ENCODE measurements at places on chromosomes 12 and 14.

DNA sequence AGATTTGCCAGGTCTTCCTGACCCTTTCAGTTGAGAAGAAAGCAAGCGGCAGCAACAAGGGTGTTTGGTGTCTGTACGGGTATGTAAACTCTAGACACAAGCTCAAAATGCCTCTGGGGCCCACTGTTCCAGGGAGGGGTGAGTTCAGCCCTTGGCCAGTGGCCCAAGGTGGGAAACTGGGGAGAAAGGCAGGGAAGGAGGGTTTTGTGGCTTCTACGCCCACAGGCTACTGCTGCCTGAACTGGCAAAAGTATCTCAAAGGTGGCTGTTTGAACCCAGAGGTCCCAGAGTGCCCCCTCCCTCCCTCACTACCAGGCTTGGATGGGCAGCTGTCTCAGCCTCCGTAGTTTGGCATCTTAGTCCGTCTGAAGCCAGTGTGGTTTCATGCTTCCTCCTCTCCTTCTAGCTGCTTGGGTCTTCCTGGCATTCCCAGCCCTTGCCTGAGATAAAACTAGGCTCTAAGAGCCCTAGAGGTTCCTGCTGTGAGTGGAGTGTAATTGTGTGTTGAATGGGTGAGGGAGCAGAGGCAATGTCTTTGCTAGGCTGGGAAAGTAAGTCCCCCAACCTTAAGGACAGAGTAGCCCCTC lies 5.5 kb downstream of the HOXC5 start:
- H3K27me3 ChIP-seq = peaks cover 30% of the 10 kb centered on the region
- DNase-seq = no peak
- H3K4me1 ChIP-seq = peaks cover 2% of the 10 kb centered on the region
- H3K36me3 ChIP-seq = no peaks in the 10 kb centered on the region
- H3K27ac ChIP-seq = no peak overlapping the region

- H3K4me1 ChIP-seq = no peaks in the 10 kb centered on the region
- no peak overlapping the region for H3K4me3 ChIP-seq
- H3K27me3 ChIP-seq = no peaks in the 10 kb centered on the region
- H3K36me3 ChIP-seq = no peaks in the 10 kb centered on the region
Measured at GRCh38 chr14:98169170-98169587, 1102.8 kb downstream of the BCL11B start.

DNA sequence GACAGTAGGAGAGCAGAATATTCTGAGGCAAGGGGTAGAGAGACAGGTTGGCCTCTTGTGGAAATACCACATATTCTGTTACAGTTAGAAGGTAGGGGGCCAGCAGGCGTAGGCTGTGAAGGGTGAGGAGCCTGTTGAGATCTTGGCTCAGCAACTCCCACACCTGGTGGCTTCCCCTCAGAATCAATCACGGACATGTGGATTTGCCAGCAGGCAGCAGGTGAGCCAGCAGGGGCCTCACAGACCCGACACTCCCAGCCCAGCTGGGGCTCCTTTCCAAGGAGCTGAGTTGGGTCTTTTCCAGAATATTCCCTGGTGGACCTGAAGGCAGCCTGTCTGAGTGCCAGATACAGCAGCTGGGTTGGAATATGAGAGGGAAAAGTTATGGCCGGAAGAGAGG lies 150.0 kb upstream of the CRY1 start:
- no peak for DNase-seq
- H3K4me3 ChIP-seq = no peak overlapping the region
- no peak overlapping the region for H3K27ac ChIP-seq
- H3K36me3 ChIP-seq = no peaks in the 10 kb centered on the region

GRCh38 chr12:123945287-123946151 lies 27.1 kb downstream of the CCDC92 start:
- peak overlapping the region; percentile 41 for H3K4me3 ChIP-seq
- no peak for DNase-seq
- H3K27ac ChIP-seq = peak overlapping the region; percentile 65

- H3K4me1 ChIP-seq = no peaks in the 10 kb centered on the region
- no peaks in the 10 kb centered on the region for H3K36me3 ChIP-seq
- no peak for DNase-seq
Measured at GRCh38 chr12:90682398-90682797, 272.6 kb downstream of the CCER1 start.

DNA sequence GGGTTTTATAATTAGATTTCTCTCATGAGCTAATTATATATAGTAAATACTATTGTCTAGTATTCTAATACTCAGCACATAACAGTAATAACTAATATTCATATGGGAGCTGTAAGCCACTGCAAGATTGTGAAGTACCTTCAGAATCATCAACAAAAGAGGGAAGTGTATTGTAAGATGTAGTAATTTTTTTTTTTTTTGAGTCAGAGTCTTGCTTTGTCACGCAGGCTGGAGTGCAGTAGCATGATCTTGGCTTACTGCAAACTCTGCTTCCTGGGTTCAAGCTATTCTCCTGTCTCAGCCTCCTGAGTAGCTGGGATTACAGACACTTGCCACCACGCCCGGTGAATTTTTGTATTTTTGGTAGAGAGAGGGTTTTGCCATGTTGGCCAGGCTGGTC lies 3.1 kb downstream of the GPR33 start:
- H3K27me3 ChIP-seq = no peaks in the 10 kb centered on the region
- H3K4me3 ChIP-seq = no peak overlapping the region
- no peak overlapping the region for H3K27ac ChIP-seq
- H3K4me1 ChIP-seq = no peaks in the 10 kb centered on the region
- H3K36me3 ChIP-seq = no peaks in the 10 kb centered on the region

- no peak for DNase-seq
- no peaks in the 10 kb centered on the region for H3K27me3 ChIP-seq
- no peak overlapping the region for H3K27ac ChIP-seq
- no peak overlapping the region for H3K4me3 ChIP-seq
Measured at GRCh38 chr12:17134315-17134714, 528.4 kb upstream of the LMO3 start.

- H3K36me3 ChIP-seq = no peaks in the 10 kb centered on the region
- H3K27ac ChIP-seq = no peak overlapping the region
- no peak overlapping the region for H3K4me3 ChIP-seq
- no peak for DNase-seq
- peaks cover 4% of the 10 kb centered on the region for H3K27me3 ChIP-seq
Measured at GRCh38 chr12:111260732-111261131, 108.2 kb downstream of the PHETA1 start.

DNA sequence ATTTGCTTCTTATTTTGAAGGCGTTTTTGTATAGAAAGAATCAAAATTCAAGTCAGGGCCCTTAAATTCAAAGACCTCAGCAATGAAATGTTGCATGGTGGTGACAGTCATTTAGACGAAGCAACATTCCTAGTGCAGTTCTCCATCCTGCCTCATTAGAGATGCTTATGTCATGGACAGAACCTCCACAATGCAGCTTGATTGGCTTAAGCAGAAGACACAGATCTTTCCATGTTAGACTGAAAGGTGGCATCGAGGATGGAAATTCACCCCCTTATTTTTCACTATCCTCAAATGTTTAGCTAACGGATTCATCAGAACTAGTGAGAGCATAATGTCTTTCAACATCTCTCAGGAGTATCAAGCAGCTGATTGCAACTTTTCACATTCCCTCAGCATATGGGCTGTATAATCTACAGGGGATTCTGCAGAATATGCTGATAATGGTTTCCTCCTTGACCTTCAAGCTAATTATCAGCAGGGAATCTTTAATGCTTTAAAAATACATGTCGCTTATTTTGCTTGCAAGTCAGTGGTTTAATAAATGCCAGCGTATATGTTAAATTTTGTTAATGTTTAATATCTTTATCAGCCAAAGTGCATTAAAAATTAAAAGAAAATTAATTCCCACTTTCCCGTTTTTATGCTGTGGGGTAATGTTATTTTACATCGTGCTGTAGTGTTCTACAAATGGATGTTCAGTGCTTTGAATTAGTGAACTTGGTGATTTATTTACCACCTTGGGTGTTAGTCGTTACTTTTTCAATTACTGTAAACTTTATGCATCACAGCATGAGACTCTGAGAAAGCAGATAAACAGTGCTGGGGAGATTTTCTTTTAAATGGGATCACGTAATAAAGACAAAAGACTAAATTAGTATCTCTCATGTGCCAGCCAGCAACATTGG lies 12.8 kb upstream of the NRDE2 start:
- peaks cover 3% of the 10 kb centered on the region for H3K27me3 ChIP-seq
- DNase-seq = no peak
- peak overlapping the region; percentile 94 for H3K27ac ChIP-seq
- peaks cover 14% of the 10 kb centered on the region for H3K4me1 ChIP-seq

GRCh38 chr12:127178463-127178862 lies 1088.5 kb upstream of the TMEM132C start:
- H3K27me3 ChIP-seq = peaks cover 2% of the 10 kb centered on the region
- H3K36me3 ChIP-seq = peaks cover 8% of the 10 kb centered on the region
- no peak for DNase-seq

GRCh38 chr12:49706351-49707127 lies 666 bp downstream of the FMNL3 start:
- no peaks in the 10 kb centered on the region for H3K36me3 ChIP-seq
- H3K4me1 ChIP-seq = peaks cover 19% of the 10 kb centered on the region
- peak overlapping the region; percentile 90 for H3K4me3 ChIP-seq
- DNase-seq = peak; percentile 40
- peaks cover 20% of the 10 kb centered on the region for H3K27me3 ChIP-seq
- peak overlapping the region; percentile 57 for H3K27ac ChIP-seq

DNA sequence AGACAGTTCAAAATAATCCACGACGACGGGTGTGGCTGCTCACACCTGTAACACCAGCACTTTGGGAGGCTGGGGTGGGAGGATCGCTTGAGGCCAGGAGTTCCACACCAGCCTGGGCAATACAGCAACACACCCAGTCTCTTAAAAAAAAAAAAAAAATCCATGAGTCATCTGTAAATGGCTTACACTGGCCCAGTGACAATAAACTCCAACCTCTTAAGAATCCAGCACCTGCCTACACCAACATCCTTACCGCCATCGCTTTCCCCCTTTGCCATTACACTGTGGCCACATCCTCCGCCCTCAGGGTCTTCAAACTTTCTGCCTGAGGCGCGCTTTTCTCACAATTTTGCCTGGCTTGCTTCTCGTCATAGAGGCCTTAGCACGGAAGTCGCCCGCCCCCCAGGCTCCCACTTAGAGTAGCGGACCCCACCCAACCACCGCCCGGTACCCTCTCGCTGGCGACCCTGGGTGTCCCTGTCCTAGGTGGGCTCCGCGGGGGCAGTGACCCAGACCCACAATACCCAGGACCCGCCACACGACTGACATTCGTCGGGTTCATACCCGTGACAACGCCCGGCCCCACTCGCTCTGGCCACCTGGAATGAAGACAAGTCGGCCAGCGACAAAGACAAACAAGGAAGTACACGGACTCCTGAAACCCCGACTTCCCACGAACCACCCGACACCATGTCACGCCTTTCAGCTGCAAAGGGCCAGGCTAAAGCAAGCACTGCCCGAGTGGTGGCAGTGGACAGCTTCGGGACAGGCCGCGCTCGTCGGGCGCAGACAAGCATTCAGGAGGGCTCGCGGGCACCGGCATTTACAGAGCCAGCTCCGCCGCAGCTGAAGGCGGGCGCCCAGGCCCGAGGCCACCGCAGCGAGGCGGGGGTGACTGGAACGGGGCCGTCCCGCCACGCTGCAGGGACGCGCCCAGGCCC lies 636 bp downstream of the GOLGA3 start:
- H3K4me1 ChIP-seq = peaks cover 8% of the 10 kb centered on the region
- peaks cover 11% of the 10 kb centered on the region for H3K27me3 ChIP-seq
- peak; percentile 36 for DNase-seq
- H3K36me3 ChIP-seq = no peaks in the 10 kb centered on the region

DNA sequence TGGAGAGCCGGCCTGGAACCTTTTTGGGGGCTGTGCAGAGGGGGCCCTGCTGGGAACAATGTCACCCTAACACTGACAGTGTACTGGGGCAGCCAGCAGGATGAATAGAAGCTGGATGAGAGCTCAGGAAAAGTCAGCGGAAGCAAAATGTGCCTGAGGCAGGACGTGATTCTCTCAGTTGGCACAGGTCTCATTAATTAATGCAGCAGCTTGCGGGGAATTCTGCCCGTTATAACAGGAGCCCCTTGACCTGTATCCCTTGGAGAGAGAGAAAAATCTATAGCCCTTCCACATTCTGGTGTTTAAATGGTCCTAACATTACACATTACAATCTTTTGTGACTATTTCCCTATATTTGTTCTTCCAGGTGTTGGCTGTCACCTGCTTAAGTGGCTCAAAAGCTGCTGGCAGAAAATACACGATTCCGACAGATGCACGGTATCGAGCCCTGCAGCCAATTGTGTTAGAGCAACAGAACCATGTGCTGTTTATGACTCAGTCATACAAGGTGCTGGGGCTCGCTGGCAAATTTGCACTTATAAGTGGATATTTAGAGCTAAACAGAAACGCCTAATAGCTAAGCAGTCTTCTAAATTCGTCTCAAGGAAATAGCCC lies 854.7 kb downstream of the AACS start:
- no peak overlapping the region for H3K4me3 ChIP-seq
- no peak for DNase-seq
- H3K36me3 ChIP-seq = no peaks in the 10 kb centered on the region
- no peaks in the 10 kb centered on the region for H3K4me1 ChIP-seq

DNA sequence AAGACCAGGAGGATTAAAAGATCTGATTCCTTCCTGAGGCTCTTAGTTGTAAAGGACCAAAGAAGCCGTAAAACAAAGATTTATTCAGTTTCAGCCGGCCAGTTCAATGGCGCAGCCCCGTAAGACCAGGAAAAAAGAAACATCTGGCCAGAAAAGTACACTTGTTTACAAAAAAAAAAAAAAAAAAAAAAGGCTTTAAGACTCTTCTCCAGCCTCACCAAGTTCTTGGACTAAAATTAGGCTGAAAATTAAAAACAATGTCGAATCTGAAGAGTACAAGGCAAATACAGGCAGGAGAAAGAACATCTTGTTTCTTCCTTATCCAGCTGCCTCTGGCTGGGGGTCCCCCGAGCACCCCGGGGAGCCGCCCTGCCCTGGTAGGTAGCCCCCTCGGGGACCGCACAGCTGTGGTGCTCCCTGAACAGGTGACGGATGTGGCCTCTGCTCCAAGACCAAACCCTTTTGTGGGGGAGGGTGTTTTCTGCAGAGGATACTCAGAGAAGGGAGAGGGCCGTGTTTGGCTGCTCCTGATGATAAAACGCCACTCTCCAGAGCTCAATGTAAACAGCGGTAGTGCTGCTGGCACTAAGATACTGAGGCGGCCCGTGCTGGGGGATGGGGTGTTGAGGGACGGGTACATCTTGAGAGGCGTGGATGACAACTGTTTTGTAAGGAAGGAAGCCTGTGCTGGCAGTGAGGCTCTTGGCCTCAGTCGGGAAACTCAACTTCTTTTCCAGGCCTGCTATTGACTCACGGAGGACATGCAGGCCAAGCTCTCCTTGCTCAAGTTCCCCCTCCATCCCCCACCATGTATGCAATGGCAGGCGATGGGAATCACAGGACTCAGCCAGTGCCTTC lies 201.0 kb upstream of the DIO3 start:
- H3K27ac ChIP-seq = no peak overlapping the region
- H3K4me3 ChIP-seq = no peak overlapping the region
- H3K36me3 ChIP-seq = peaks cover 10% of the 10 kb centered on the region
- no peak for DNase-seq
- H3K27me3 ChIP-seq = peaks cover 3% of the 10 kb centered on the region

DNA sequence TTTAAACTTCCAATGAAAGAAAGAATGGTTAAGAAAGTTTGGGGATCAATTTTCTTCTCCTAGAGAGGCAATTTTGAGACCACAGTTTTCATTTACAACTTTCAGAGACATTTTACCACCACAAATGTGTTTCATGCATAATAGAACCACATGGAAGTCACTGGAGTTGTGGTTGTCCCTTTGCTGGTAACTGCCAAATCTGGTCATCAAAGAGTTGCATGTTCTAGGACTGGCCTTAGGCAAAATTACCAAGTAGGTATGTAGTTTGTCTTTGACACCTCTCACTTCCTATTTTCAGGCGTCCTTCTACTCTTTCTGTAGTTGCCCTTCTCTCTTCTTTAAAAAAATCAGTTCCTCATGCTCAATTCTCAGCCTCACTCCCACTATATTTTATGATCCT lies 54.3 kb upstream of the TMX1 start:
- H3K27ac ChIP-seq = no peak overlapping the region
- no peaks in the 10 kb centered on the region for H3K4me1 ChIP-seq
- H3K27me3 ChIP-seq = no peaks in the 10 kb centered on the region
- H3K36me3 ChIP-seq = no peaks in the 10 kb centered on the region
- no peak for DNase-seq
- H3K4me3 ChIP-seq = no peak overlapping the region

All from glutamatergic neuron (in vitro differentiated cells).